ENCODE measurements at places on chromosomes 7 and 10.

DNA sequence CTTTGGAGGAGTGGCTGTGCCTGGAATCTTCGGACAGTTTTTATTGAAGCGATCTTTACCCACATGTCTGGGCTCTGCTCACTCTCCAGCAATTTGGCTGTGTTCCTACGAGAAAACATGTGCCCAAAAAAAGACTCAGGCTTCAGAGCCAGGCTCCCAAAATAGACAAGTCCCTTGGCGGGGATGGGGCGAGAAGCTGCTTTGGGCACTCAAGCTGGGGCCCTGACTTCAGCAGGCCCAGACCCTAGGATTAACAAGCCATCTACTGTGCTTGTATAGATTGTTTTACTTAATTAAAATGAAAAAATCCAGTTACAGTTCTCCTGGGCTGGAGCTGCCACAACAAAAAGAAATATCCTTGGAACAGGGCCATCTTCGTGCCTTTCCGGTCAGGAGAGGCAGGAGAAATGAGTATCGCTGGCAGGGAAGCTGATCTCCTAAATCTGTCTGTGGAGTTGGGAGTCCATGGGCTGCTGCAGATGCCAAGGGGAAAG, 51.4 kb upstream of the PDCD4 start:
- DNase-seq: no peak

DNA sequence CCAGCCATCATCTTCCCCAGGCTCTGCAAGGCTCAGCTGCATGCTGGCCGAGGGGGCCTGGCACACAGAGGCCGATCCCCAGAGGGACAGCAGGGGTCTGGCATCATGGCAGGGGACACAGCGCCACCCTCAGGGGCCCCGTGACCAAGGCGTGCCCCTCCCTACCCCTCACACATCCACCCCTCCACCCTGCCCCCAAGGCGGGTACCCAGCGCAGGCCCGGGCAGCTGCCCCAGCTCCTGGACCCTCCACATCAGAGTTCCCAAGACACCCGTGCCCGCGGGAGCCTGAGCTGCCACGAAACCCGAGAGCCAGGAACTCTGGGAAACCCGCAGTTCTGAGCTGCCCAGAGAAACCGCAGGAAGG, 46.5 kb upstream of the TNRC18 start:
- no peak for DNase-seq

- peak; percentile 82 for DNase-seq
These were observed 5.3 kb downstream of the ESYT2 start for GRCh38 chr7:158824028-158824427.

GRCh38 chr10:51397244-51397643, 302.2 kb downstream of the CSTF2T start:
- no peak for DNase-seq

- DNase-seq: no peak
These were observed 26.4 kb downstream of the PDLIM1 start for GRCh38 chr10:95264227-95265051.

DNA sequence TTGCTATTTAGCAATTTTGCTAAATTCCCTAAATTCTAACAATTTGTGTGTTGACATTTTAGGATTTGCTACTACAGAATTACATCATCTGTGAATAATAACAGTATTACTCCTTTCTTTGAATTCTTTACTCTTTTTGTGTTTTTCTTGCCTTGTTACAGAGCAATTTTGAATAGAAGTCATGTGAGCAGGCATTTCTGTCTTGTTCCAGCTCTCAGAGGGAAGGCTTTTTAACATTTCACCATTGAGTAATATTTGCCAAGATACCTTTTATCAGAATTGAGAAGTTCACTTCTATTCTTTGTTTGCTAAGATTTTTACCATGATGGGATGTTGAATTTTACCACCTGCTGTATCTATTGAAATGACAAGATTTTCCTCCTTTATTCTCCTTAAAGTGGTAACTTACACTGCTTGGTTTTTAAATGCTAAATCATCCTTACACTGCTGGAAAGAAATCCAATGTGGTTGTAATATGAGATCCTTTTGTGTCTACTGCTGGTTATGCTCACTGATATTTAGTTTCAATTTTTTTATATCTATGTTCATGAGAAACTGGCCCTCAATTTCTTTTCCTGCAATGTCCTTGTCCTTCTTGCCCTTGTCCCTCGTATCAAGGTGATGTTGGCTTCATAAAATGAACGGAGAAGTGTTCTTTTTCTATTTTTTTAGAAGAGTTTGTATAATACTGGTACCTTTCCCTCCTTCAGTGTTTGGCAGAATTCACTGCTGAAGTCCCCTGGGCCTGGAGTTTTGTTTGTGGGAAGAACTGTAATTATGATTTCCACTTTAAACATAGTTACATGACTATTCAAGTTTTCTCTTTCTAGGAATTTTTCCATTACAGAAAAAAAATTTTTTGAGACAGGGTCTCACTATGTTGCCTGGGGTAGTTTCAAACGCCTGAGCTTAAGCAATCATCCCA, 50.3 kb upstream of the ATP6V0A4 start:
- DNase-seq: no peak

GRCh38 chr10:68470300-68470699, 1.5 kb downstream of the DNA2 start:
- no peak for DNase-seq

DNA sequence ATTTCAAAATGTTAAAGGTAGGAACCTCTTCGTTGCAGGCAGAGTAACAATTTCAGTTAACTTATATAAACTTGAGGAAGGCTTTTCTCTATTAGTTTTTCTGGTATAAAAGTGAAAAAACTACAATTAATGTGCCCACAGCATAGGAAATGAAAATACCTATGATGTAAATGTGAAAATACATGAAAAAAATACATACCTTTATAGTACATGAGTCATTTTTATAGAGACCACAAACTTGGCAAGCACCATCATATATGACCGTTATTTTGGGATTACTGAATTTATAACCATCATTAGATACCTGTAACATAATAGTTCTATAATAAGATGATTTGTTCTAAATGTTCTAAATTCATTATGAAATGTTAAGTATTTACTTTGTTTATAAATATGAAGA, 42.7 kb downstream of the VWDE start:
- no peak for DNase-seq

DNA sequence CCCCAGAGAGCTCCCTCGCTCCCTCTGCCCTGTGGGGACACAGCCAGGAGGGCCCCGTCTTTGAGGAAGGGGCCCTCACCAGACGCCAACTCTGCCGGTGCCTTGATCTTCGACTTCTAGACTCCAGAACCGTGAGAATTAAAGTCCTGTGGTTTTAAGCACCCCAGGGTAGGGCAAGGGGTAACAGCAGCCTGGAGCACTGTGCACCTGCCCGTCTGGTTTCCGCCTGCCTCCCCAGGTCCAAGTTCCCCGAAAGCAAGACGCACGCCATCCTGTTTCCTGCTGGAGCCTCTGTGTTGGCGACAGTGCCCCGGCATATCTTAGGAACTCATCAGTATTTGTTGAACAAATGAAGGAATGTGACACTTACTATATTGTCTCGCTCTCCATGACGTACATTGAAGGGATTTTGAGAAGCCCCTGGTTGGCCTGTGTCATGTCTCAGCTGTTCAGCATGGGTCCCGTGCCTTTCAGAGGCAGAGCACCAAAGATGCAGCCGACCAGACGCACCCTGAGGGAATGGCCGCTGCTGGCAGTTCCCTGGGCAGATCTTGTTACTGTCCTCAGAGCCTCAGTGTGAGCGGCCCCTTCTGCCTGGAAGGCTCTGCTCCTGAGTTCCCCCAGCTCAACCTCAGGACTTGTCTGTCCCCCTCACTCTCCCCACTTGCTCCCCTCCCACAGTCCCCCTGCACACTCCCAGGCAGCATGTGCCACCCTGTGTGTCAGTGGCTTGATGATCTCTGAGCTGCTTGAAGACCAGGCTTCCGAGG, 226.2 kb downstream of the TCERG1L start:
- DNase-seq: no peak

GRCh38 chr7:157817944-157818700, 481.3 kb downstream of the DNAJB6 start:
- DNase-seq: no peak

DNA sequence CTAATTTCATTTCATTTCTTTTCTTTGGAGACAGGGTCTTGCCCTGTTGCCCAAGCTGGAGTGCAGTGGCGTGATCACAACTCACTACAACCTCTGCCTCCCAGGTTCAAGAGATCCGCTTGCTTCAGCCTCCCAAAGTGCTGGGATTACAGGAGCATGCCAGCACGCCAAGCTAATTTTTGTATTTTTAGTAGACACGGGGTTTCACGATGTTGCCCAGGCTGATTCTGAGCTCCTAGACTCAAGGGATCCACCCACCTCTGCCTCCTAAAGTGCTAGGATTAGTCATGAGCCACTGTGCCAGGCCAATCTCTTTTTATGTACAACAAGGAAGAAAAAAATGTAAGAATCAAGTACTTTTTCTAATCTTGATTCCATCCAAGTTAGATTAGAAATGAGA, 10.7 kb upstream of the KMT2E start:
- DNase-seq: no peak

GRCh38 chr10:97060441-97061084, 125.2 kb downstream of the SLIT1 start:
- no peak for DNase-seq

- DNase-seq: no peak
These were observed 1331.9 kb downstream of the XPNPEP1 start for GRCh38 chr10:108591417-108591816.

- DNase-seq: no peak
These were observed 425.4 kb downstream of the RPS24 start for GRCh38 chr10:78458983-78459638.

- peak; percentile 25 for DNase-seq
These were observed 399 bp downstream of the FHIP2A start for GRCh38 chr10:114821915-114822443.

DNA sequence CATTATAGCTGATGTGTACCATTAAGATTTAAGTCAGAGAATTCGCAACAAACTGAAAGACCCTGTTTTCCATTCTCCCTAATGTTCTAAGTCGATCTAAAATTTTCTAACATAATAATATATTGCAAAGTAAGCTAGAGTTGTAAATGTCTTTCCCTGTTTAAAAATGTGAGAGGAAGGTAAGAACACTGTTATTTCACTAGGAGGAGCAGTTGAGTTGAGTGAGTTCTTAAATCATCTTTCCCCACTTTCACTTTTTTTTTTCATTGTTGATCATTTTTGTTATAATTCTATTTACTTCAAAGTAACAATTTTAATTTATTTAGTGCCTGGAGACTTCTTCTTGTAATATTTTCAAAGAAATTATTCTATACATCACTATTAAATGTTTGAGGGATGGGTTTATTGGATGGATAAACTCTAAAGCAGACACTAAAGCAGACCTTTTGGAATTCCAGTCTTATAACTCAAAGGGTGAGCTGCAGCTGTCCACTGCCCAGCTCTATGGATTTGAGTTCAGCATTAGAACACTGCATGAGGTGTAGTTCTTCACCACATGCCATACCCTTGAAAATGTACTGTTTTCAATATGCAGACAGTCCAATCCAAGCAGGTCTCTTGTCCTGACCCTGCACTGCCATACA, 181.3 kb upstream of the FZD1 start:
- peak; percentile 5 for DNase-seq

GRCh38 chr10:65571011-65571570, 1354.7 kb upstream of the LRRTM3 start:
- DNase-seq: no peak

GRCh38 chr7:47757921-47758411, 176.1 kb upstream of the TNS3 start:
- no peak for DNase-seq

- DNase-seq: no peak
These were observed 59.6 kb downstream of the PTPRN2 start for GRCh38 chr7:158527915-158528502.

- no peak for DNase-seq
These were observed 82.2 kb downstream of the TSPAN12 start for GRCh38 chr7:120775755-120776154.

- no peak for DNase-seq
These were observed 242.8 kb downstream of the KLF6 start for GRCh38 chr10:3542185-3542611.

DNA sequence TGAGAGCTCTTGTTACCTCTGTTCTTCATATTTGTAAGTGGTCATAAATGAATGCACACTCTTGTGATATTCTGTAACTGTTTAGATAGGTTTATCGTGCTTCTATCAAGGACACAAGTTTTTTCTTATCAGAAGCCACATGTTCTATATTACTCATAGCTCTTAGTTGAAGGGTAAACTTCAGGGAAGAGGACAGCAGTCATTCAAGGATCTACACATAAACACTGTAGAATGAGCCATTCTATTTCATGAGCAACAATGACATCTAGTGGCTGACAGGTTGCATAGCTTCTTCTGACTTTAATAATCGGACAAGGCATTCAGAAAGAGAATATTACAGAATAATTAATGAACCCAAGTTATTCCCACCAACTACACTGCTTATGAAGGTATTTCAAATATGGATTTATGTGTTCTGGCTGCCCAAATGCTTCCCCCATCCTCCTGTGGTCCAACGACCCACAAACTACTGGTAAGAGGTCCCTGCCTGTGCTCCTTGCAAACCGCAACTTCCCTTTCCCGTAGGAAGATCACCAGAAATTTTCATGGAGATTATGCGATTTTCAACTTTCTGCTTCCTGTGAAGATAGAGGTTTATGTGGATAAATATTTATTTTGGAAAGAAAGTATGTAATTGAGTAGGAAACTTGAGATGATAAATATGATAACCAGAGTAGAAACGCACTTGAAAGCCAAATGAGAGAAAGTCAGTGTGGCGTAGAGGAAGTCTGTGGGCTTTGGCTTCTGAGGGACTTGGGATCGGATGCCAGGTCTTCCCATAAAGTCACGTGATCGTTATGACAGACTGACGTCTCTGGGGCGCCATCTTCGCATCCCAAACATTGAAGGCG, 16.8 kb upstream of the ABCB5 start:
- peak; percentile 8 for DNase-seq

DNA sequence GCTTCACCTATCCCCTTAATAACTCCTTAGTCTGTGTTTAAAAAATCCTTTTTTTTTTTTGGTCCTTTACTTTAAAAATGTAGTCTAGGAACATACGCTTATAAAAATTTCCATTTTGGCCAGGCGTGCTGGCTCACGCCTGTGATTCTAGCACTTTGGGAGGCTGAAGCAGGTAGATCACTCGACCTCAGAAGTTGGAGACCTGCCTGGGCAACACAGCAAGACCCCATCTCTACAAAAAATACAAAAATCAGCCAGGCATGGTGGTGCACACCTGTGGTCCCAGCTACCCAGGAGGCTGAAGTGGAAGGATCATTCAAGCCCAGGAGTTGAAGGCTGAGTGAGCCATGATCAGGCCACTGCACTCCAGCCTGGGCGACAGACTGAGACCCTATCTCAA, 14.8 kb downstream of the KAZALD1 start:
- DNase-seq: no peak

GRCh38 chr7:100491192-100491578, 7.5 kb downstream of the NYAP1 start:
- no peak for DNase-seq

- no peak for DNase-seq
These were observed 27.4 kb downstream of the PILRA start for GRCh38 chr7:100400656-100401055.

DNA sequence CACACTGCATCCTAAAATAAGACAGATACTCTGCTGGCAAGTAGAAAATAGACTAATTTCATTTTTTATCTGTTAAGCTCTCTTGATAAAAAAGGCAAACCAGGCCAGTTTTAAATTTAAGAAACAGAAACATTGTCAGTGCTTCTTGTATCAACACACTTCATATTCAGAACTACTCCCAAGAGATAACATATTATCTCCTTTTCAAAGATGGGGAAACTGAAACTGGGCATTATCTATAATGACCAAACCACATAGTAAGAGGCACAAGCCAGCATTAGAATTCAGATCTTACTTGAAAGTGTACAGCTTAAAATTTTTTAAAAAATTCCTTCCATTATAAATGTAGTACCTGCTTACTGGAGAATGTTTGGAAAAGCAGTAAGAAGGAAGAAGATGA, 14.7 kb downstream of the SRI start:
- DNase-seq: no peak

- DNase-seq: no peak
These were observed 100.8 kb downstream of the MICALL2 start for GRCh38 chr7:1358376-1359050.

Data from CD4-positive, alpha-beta T cell treated with Interleukin-6 at 100 ng/mL for 8 hours (primary cell).